Smooth muscle cell of the umbilical artery (primary cell): ENCODE measurements at places on chromosomes 6 and 20. TPM values are rescaled to one million over a fixed set of nuclear protein-coding genes. Genes with fewer than 3 reads are reported as not detected.

Gene GSTA1
- not detected in 2 replicates for total RNA-seq

Gene RPS18
- 1,202 and 4,104 TPM in 2 replicates for total RNA-seq

Gene PCSK2
- total RNA-seq, result not detected in 2 replicates

Gene ZC3H12D
- 0.05 and 0.30 TPM in 2 replicates for total RNA-seq

Gene MACROD2
- 1.8 and 2.6 TPM in 2 replicates for total RNA-seq

Gene FRMD1
- not detected in 2 replicates for total RNA-seq

Gene SLPI
- total RNA-seq, result not detected in 2 replicates

Gene ARFGEF3
- total RNA-seq, result 0.59 and 1.1 TPM in 2 replicates

Gene CST7
- total RNA-seq, result not detected in 2 replicates

Gene MYCT1
- total RNA-seq, result 0.46 and 0.59 TPM in 2 replicates

Gene TPBG
- total RNA-seq, result 52.9 and 62.7 TPM in 2 replicates
